Stimulated activated CD8-positive, alpha-beta memory T cell treated with anti-CD3 and anti-CD28 coated beads, Interleukin-15, amount 100 ng/mL, for 1 hour (primary cell): ENCODE measurements at places on chromosomes 16 and 17.
A peak's percentile ranks its signal among the peaks of the same experiment; 100 is the strongest.

DNA sequence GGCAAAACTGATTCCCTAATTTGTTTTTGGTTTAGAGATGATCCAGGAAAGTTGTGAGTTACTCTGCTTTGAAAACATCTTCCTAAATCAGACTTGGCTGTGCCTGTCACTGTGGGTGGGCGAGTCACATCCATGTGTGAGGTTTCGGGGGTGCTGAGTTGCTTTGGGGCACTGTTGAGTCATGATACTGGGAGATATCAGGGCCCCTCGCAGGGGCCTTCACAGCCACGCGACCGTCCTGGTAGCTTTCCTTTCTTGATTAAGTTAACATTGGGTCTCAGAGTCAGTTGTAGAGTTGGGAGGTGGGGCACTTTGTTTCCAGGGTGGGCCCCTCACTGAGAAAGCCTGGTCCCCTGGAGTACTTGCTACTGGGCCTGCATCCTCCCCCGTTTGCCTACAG is 58.3 kb upstream of the LGALS9 start:
- DNase-seq: no peak

DNA sequence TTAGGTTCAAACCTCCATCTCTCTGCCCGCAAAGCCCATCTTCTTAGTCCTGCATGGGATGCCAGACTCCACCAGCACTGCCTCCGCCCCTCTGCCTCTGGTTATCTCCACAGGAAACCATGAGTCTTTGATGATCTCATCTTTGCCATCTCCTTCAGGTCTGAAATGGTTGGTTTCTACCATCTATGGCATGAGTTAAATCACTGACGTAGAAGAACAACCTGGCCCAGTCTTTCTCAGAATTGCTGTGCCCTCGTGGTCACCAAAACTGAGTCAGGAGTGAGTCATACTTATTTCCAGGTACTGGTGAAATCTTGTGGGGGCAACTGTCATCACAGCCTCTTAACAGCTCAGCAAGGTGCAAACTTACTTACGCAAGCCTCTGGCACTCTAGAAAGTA is 468.7 kb upstream of the C16orf82 start:
- peak; percentile 17 for DNase-seq

GRCh38 chr17:63434951-63435571 is 11.0 kb downstream of the CYB561 start:
- no peak for DNase-seq

- no peak for DNase-seq
Observed at GRCh38 chr16:23615805-23616204, 19.7 kb upstream of the NDUFAB1 start.

DNA sequence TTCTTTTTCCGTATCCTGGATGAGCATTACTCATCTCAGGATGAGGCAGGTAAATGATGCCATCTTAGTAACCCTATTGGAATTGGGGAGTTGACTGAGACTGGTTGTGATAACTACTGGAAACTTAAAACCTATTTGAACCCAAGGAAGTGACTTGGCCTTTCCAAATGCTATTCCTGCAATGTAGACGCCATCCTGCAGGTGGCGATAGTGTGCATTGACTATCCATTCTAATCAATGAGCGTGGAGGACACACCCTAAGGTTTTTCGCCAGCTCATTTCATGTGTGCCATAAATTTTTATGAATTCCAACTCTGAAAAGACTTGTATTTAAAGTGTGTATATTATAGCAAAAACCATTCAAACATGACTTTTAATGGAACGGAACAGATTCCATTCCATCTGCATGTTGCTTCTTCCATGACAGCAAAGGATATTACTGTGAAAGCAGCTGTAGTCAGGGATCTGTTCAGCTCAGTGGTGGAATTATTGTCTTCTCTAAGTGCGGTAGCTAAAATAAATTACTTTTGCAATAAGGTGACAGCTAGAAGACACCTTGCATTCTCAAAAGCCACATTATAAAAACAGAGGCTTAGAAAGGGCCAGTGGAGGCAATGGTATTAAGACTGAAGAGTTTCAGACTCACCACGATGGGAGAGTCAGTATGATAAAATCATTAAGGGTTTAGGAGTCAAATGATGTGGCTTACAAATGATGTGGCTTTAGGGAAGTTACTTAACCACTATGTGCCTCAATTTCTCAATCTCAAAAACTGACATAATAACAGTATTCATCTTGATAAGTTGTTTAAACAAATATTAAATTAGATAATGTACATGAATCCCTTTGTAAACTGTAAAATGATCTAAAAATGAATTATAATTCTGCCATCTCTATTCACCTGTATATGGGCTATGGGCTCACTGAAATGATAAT is 55.5 kb downstream of the SYT17 start:
- no peak for DNase-seq

DNA sequence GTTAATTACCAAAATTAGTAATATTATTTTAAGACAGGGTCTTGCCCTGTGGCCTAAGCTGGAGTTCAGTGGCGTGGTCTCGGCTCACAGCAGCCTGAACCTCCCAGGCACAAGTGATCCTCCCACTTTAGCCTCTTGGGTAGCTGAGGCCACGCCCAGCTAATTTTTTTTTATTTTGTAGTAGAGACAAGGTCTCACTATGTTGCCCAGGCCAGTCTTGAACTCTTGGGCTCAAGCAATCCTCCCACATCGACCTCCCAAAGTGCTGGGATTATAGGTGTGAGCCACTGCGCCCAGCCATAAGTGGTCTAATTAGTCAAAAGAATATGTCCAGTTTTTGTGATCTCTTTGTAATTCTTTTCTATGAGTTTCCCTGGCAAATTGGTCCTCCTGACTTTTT is 12.0 kb upstream of the CFDP1 start:
- DNase-seq: no peak

DNA sequence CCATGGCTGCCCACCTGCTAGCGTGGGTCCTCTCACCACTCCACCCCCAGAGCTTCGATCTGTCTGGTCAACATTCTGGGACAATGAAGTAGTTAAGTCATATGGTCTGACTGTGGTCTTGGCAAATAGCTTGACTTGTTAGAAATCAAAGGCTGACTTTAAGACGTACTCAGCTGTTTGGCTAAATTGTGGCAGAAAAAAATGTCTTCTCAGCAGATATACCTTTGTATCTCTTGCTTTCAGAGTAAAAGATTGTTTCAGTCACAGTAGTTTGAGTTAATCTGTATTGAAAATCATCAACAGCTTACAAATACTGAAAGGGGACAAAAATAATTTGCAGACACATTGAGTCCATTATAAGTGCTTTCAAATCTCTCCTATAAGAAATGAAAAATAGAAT is 2.1 kb upstream of the ZNF267 start:
- DNase-seq: no peak

- no peak for DNase-seq
Observed at GRCh38 chr16:59090541-59090940, 356.4 kb upstream of the GOT2 start.

GRCh38 chr17:49425004-49425286 is 10.3 kb upstream of the PHB1 start:
- no peak for DNase-seq

DNA sequence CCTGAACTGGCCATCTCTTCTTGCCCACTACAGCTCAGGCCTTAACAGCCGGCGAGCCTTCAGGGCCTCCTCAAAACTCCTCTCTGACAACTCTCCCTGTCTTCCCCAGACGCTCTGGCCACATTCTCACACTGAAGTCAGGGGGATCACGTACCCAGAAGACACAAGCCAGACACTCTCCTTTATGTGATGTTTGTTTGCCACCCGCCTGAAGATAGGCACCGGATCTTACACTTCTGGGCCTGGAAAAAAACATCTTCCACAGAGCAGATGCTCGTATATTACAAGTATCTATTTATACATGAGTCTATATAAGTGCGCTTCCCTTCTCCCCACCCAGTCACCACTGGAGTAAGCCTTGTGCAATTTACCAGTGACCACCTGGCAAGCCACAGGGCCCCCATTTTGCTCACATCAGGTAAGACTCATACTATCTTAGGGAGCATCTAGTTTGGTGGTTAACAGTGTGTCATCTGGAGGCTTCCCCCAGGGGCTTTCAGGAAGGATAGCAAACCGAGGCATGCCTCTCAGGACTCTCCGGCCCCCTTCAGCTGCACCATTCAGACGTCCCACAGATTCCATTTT is 349.4 kb downstream of the SOX9 start:
- DNase-seq: no peak

GRCh38 chr17:55818026-55818425 is 67.2 kb downstream of the PCTP start:
- no peak for DNase-seq

DNA sequence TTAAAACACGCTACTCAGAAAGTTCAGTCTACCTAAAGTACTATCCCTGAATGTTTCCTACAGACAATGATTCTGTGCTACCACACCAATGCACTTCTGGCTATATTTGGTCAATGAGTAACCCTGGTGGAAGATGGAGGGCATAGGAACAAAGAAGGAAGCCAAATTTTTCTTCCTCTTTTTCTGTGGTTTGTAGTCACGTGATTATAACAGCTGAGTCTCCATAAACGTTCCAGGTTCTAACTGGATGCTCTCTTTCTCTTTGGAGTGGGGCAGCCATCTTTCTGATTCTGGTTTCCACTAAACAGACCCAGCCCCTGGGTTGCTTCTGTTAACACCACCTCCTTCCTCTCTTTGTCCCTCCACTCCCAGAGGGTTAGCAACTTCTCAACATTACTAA is 274.9 kb downstream of the CDH11 start:
- no peak for DNase-seq

- no peak for DNase-seq
Observed at GRCh38 chr17:57480438-57481196, 224.3 kb downstream of the MSI2 start.

DNA sequence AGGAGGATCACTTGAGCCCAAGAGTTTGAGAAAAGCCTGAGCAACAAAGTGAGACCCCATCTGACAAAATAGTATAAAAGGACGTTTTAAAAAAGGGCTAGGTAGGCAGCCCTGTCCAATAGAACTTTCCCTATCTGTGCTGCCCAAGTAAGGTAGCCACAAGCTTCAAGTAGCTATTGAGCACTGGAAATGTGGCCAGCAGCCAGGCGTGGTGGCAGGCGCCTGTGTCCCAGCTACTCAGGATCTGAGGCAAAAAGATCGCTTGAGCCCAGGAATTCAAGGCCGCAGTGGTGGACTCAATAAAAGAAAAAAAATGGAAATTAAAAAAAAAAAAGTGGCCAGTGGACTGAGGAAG is 1.5 kb upstream of the NQO1 start:
- DNase-seq: no peak

- no peak for DNase-seq
Observed at GRCh38 chr17:8360751-8361150, 15.8 kb downstream of the KRABD2 start.

- no peak for DNase-seq
Observed at GRCh38 chr16:4597174-4597573, 17.5 kb downstream of the UBALD1 start.

DNA sequence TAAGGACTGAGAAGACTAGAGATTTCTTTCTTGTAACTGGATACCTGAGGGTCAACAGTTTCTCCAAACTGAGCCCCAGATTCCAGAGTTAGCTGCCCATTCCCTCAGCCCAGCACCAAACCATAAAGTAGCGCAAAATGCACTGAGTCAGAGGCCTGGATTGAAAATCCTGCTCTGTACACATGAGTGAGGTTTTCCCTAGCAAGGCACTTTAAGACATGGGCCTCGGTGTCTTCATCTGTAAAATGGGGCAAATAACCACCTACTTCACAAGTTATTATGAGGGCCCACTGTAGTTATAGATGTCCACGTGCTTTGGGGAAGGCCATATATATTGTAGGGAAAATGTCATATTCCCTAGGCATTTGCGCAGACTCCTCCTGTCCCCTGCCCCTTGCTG is 10.3 kb upstream of the DLX4 start:
- DNase-seq: no peak

GRCh38 chr16:49411121-49411970 is 37.7 kb downstream of the C16orf78 start:
- DNase-seq: no peak

DNA sequence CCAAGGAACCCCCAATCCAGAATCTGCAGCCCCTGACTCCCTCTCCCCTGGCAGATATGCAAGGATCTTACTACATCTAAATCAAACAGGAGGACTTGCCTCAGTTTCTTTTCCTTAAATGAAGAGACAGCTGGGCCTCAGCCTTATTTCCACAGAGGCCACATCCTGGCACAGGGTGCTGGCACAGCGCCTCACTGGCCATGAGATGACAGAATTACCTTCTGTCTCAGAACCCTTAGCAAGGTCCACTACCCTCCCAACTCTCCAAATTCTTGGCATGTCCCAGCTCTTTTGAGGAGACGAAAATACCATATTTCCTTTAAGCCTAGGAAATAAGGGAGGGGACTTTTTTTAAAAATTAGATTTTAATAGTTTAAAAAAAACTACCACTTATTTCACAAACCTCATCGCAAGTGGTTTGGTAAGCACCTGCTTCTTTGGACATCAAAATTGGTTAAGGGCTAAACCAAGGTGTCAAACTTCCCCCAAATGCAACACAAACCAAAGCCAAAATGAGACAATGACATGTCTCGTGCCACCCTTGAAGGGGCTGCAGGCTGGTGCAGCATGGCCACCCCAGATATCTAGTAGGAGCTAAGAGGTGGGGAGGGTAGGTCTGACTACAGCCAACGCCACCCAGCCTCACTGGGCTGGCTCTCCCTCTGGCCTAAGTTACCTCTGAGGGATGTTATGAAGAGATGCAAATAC is 25.3 kb downstream of the FAM117A start:
- DNase-seq: no peak

DNA sequence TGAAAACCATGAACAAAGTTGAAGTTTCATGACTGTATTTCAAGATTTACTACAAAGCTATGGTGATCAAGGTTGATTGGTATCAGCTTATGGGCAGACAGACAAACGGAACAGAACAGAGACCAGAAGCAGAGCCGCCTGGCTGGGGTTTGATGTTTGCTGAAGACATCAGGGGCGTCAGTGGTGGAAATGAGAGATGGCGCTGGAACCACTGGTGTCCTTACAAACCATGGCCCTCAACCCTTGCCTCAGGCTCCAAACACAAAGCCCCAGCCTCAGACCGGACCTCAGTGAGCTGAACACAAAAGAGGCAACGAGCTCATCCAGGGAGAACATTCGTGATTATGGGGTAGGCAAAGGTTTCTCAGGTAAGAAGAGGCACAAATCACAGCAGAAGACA is 113.0 kb upstream of the METRNL start:
- DNase-seq: no peak

DNA sequence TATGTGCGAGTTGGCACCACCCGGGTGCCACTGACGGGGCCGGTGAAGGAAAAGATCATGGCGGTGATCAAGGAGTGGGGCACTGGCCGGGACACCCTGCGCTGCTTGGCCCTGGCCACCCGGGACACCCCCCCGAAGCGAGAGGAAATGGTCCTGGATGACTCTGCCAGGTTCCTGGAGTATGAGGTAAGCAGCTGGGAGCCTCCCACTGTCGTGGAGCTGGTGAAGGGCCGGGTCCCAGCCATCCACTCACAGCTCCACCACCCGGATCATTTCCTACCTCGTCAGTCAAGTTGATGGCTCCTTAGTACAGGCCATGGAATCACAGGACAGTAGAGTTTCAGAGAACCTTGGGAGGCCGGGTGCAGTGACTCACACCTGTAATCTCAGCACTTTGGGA is 20.0 kb downstream of the ATP2A1 start:
- DNase-seq: no peak

- no peak for DNase-seq
Observed at GRCh38 chr17:67281053-67281452, 36.1 kb upstream of the HELZ start.
